ENCODE measurements at places on chromosomes 1 and 21. TPM values are rescaled to one million over a fixed set of nuclear protein-coding genes. Genes with fewer than 3 reads are reported as not detected.

DNA sequence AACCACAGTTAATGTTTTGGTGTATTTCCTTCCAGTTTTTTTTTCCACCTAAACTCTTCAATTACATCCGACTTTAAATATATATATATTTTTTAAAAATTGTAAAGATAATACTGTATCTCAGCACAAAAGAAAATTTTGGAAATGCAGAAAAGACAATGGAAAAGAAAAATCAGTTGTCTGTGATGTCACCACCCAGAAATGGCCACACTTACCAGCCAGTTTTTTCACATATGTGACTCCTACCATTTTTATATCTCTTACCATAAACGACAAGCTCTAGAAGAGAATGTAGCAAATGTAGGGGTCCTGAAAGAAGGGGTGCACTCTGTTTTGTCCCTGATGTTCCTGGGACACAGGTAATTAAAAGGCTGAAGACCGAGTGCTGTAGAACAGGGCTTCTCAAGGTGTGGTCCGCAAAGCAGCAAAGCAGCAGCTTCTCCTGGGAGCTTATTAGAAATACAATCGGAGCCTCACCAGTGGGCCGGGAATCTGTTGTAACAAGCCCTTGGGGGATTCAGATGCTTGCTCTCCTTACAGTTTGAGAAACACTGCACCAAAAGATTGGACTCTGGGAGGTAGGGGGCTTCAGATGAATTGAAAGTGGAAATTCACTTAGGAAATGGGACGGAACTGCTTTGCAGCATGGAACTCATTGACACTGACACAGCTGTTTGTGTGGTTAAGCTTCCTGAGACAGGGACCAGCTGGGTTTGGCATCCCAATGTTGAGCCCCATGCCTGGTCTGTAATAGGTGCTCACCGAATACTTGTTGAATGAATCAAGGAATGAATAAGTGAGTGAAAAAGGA lies 44.1 kb downstream of the ALPL start:
- DNase-seq: no peak

DNA sequence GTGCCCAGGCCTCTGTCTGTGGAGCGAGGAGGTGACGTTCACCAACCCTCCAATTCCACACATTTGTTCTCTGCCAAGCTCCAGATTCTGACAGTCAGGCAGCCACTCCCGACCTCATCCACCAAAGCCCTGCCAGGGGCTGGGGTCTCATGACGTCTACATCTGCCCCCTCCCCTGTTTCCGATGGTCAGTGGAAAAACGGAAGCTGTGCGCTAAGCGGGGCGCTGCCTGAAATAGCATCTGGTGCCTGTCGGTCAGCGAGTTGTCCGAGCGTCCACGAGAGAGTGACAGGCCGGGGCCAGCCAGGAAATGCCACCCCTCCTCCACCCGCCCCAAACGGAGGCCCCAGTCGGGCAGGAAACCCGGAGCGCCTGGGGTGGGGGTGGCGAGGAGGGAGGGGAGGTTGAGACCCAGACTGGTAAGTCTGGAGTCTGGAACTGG lies 3.2 kb upstream of the TAL1 start:
- no peak for DNase-seq

GRCh38 chr1:206551986-206552326 lies 44.6 kb downstream of the RASSF5 start:
- DNase-seq: no peak

GRCh38 chr21:37528150-37528937 lies 161.8 kb downstream of the DYRK1A start:
- DNase-seq: no peak

- no peak for DNase-seq
Measured at GRCh38 chr1:97112442-97112841, 390.9 kb downstream of the PTBP2 start.

Gene ZNF648
- 0.57 TPM for polyA plus RNA-seq

- no peak for DNase-seq
Measured at GRCh38 chr1:13700521-13701270, 708 bp downstream of the PRDM2 start.

GRCh38 chr1:58815686-58816071 lies 31.8 kb upstream of the JUN start:
- no peak for DNase-seq

DNA sequence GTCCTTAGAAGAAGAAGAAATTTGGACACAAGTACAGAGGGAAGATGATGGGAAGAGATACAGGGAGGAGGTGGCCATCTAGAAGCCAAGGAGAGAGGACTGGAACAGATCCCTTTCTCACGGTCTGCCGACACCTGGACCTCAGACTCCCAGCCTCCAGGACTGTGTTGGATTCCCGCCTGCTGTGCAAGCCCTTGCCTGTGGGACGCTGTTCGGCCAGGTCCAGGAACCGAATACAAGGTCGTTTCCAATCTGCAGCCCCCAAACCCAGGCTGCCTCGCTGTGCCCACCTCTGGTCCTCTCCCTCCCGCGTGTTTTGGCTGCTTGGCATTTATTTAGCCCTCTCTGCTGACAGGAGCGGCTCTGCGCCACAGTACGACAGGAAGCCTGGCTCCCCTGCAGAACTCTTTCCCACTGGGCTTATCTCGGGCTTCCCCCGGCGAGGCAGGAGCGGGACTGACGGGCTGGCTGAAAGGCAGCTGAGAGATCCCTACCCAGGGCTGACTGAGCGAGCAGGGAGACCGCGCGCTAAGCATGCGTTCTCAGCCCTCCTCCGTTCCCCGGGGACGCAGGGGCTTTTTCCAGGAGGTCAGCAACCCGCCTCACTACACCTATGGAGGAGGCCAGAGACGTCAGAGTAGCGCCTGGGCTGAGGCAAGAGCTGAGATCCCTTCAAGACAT lies 238.4 kb downstream of the TNR start:
- DNase-seq: no peak

Gene LENEP
- polyA plus RNA-seq: 0.42 TPM

DNA sequence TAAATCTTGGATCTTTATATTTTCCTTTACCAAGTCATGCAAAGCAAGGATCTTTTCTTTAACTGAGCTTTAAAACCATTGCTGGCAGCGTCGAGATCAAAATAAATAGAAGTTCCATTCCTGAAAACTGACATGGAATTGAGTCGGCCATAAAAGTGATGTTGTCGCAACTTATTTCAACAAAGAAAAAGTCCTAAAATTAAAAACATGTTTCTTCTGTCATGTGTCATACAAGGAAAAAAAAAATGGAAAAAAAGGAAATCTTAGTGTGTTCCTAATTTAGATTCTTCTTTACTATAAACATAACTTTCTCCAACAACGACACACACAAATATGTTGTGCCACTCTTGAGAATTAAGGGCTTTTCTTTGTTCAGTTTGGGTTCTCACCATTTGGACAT lies 34.9 kb downstream of the GREM2 start:
- no peak for DNase-seq

DNA sequence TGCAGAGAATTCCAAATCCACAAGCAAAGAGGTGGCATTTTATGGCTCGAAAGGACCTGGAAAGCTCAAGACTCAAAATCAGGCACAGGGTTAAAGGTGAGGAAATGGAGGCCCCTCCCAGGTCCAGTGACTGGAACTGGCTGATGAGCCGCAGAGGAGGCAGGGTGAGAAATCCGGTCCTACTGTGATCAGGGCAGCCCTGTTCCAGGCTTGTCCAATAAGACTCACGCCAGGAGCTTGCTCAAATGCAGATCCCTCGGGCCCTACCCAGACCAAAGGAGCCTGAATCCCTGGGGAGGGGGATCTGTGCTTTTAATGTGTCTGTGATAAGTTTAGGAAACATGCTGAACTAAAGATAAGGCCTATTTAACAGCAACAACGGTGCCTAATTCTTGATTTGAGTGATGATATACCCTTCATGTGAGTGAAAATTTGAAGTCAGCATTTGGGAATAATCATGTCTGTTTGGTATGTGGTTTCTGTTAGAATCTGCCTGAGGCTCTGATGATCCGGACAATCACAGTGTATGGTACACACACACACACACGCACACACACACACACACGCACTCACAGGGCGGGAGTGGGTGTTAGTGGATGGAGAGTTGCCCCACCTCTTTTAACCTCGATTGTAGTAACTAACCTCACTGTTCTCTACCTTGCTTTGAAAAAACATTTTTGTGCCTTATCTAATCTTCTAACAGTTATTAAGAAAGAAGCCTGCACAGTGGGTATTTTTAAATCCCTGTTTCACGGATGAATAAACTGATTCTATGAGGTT lies 54.1 kb upstream of the LYST start:
- no peak for DNase-seq

- DNase-seq: no peak
Measured at GRCh38 chr1:58895082-58895481, 111.2 kb upstream of the JUN start.

Gene FCGR3B
- polyA plus RNA-seq: 0.45 TPM

DNA sequence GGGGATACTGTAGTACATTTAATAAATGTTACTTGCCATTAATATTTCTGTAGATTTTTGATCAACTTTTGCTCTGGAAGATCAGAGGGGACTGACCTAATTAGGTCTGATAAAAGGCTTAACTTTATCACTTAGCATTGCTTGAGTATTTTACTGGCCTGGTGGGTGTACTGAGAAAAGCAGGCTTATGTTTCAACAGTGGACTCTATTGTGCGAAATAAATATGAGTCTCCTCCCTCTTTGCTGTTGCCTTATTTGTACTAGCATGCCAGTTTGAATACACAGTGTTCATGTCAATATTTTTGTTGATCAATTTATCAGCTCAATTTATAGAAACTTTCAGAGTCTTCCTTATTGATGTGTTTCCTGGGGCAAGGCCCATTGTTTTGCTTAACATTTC lies 49.1 kb downstream of the EBNA1BP2 start:
- no peak for DNase-seq

Gene SLC6A9
- polyA plus RNA-seq: 5.7 TPM

DNA sequence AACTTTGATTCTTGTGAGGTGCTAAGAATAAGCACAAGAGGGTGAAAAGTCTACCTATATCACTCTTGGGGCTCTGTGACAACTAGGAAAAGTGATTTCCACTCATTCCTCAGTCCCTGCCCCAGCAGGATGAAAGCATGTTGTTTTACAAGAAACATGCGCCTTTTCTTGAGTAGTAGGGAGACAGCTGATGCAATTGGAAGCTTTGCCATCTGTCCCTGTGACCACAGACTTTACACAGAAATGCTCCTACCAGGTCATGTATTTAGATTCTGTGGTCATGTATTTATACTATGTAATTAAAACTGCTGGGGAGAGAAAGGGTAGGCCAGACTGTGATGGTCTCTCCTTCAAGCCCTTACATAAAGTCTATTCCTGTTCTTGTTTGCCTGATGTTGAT lies 445.5 kb downstream of the PTPRC start:
- DNase-seq: no peak

GRCh38 chr21:26769613-26770188 lies 75.5 kb downstream of the ADAMTS1 start:
- peak; percentile 43 for DNase-seq

Gene MYOM3
- polyA plus RNA-seq: 32.8 TPM

- DNase-seq: no peak
Measured at GRCh38 chr1:160795951-160796383, at the start of gene LY9. TSS of gene LY9 (plus strand) at chr1:160796174. CDS start at chr1:160796188, 14 bp downstream.

Gene LAD1
- polyA plus RNA-seq: 31.4 TPM

Gene CLIC6
- polyA plus RNA-seq: 2.9 TPM

Gene ECM1
- polyA plus RNA-seq: 10.2 TPM

Gene VWA5B1
- 5.4 TPM for polyA plus RNA-seq

- DNase-seq: no peak
Measured at GRCh38 chr21:15520811-15521643, 208.8 kb upstream of the USP25 start.

DNA sequence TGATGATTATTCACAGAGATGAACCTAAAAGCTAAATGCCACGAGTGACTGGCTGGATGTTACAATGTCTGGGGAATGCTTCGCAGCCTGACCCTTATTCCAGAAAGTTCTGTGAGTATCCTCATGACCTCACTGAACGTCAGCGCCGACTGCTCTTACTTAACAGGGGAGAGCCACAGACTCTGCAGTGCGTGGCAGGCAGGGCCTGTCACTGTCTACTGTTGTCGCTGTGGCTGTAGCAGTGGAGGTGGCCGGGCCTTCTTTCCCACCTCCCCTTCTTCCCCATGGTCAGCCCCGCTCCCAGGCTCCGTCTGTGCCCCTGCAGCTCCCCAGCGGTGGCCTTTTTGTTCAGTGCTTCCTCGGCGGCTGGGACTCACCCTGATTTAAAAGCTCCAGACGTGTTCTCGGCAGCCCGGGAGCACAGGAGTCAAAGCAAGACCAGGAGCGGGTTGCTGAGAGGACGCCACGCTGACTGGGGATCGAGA lies 52.2 kb upstream of the TARBP1 start:
- no peak for DNase-seq

Gene S100A1
- 23.3 TPM for polyA plus RNA-seq

DNA sequence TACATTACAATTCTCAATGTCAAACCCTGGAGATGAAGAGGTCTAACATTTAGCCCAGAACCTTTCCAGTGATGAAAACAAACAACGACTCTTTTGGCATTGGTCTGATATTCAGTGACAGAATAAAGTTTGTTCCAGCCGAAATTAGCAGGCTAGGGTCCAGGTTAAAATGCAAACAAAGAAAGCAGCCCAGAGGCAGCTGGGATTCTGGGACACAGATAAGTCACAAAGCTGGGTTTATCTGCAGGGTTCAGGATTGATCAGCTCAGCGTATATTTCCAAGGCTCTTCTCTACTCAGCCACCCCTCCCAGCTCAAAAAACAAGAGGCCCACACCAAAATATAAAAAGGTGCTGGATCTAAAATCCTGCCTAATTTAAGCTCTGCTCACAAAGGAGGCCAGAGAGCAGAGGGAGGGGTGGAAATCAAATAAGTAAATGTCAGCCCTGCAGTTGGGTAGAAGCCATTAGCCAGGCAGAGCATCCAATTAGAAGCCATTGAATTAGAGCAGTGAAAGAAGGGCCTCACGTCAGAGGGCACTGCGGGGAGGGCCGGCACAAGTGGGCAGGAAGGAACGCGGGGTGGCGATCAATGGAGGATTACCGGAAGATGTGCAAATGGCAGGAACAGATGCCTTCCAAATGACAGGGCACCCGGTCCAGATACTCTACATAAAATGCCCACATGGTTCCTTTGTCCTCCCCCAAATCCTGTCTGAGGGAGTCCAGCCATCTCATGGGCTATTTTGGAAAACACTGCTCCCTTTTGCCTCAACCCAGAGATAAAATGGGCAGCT lies 3.2 kb upstream of the KLHDC8A start:
- DNase-seq: no peak

DNA sequence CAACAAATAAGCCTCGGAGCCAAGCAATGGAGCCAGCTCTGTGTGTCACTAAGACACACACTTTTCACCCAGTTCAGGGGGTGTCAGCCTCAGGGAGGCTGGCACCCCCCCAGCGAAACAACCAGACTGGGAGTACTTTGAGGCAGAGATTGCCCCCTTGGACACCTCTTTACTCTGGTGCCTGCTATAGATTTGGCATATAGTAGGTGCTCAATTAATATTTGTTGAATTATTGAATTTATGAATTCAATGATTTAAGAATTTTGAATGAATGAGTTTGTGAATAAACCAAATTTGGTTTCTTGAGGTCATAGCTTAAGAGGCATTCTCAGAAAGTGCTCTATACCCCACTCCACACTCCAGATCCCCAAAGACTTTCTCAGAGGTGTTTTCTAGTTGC lies 70.3 kb downstream of the OLIG1 start:
- DNase-seq: no peak

Gene MAGOH
- polyA plus RNA-seq: 95.8 TPM

- no peak for DNase-seq
Measured at GRCh38 chr1:53048960-53049573, 12.9 kb upstream of the PODN start.

GRCh38 chr1:53257454-53258081 lies 19.2 kb upstream of the MAGOH start:
- no peak for DNase-seq

All from renal cortex interstitium (tissue), 15 donors.